ENCODE measurements at places on chromosomes 12 and 14.

- DNase-seq = no peak
Measured at GRCh38 chr12:124758266-124759220, 105.1 kb downstream of the SCARB1 start.

DNA sequence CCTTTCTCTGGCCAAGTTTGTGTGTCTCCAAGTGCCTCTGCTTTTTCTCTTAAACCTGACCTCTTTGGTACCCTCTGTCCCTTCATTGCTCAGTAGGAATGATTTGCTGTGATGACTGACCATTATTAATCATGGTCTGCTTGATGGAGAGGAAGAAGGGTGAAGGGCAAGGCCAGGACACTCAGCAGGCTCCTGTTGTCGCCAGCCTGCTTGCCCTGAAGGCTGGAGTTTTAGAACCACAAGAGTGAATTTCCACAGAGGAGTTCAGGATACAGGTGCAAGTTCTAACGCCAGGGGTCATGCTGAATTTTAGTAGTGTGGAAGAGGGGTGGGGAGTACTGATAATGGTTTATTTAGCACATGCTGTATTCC is 2.8 kb upstream of the ITGA5 start:
- DNase-seq = no peak

GRCh38 chr12:114263056-114263805 is 142.7 kb downstream of the TBX5 start:
- DNase-seq = no peak

DNA sequence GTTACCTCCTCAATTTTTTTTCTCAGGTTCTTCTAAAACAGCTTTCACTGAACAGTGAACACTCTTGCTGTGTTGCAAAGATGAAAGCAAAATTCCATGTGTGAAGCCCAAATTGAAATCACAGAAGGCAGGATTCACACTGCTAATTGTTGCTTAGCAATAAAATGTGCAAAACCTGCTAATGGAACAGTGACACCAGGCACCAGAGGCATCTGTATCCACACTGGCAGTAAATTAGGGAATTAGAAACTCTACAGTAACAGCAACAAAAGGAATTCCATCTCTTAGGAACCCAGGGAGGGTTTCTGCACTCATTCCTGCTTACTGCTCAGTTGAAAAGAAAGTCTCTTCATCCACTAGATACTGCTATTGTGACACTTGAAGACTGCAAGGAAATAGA is 202.3 kb downstream of the GXYLT1 start:
- no peak for DNase-seq

DNA sequence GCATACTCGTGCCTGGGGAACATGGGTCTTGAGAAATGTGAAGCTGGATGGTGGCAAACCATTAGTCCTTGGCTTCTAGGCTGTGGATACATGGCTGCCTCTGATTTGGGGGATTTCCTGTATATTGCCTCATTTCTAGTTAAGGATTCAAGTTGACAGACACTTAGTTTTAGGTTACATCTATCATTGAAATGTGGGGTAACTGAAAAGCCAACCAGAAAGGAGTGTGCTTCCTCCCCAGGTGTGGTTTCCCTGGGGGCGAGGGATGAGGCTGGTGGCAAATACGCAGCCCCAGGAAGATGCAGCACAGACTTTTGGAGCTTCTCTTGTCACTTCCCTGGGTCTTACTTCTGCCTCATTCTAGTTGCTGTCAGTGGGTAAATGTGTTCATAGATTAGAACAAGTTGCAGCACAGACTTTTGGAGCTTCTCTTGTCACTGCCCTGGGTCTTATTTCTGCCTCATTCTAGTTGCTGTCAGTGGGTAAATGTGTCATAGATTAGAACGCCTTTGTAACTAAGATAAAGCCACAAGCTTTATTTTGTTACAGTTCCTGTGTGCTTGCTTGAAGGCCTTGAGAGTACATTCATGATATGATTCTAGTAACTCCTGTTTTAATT is 85.1 kb downstream of the BORCS5 start:
- peak; percentile 59 for DNase-seq

Data from CD4-positive, alpha-beta T cell treated with Interleukin-17A for 4 hours (primary cell).